Cardiac septum (tissue), 1 donor: ENCODE measurements at places on chromosomes 2 and 18.

GRCh38 chr2:117763804-117764203 lies 50.7 kb upstream of the DDX18 start:
- no peak for DNase-seq

DNA sequence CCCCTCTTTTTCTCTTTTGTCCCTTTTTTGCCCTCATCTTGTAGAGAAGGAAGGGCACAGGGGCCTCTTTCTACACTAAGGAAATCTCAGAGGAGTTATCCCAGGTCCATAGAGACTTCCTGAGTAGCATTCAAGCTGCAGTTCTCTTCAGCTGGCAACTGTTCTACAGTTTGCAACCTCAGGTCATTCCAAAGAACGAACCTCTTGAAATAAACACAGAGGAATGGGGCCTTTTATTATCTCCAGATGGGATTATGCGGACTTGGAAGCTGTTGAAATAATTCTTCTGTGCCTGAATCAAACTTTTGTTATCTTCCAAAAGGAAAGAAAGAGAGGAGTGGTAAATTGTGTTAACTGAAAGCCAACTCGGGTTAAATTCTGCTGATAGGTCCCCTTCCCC lies 31.0 kb upstream of the NFE2L2 start:
- DNase-seq: no peak

GRCh38 chr2:57205241-57205640 lies 841.4 kb upstream of the VRK2 start:
- no peak for DNase-seq

DNA sequence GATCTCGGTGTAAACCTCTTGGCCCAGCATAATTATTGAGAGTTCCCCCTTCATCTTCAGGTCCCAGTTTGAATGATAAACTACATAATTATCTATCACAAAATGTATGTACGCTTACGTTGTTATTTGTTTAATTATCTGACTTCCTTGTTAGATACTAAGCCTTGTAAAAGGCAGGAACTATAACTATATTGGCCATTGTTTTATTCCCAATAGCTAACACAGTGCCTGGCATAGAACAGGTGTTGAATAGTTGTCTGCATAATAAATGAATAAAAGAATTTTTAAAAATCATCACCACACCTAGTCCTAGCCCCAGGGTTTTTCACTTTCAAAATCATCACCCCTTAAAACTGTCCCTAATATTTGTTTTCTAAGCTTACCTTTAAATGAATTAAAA lies 207.9 kb downstream of the MREG start:
- no peak for DNase-seq

- no peak for DNase-seq
Observed at GRCh38 chr2:219570194-219570923, 980 bp downstream of the OBSL1 start.

DNA sequence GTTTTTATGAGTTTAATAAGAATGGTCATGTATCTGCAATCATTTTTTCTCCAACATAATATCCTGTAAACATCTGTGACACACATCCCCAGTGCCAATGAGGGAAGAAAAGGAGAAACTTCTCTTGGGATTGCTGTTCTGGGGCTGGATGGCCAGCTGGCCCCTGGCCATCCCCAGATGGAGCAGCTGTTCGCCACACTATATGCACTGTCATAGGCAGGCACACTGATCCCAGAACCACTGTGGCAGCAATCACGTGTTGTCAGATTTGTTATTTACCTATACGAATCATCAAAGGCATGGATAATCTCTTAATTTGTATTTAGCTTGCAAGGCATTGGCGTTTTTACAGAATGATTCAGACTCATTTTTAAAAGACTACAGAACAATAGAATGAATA lies 167.6 kb upstream of the ACAA2 start:
- no peak for DNase-seq

DNA sequence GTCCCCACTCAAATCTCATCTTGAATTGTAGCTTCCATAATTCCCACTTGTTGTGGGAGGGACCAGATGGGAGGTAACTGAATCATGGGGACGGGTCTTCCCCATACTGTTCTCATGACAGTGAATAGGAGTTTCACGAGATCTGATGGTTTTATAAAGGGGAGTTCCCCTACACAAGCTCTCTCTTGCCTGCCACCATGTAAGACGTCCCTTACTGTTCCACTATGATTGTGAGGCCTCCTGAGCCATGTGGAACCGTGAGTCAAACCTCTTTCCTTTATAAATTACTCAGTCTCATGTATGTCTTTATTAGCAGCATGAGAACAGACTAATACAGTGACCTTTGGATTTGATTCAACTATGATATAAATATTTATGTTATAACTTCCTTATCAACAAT lies 78.0 kb downstream of the CYRIA start:
- DNase-seq: no peak

- peak; percentile 77 for DNase-seq
Observed at GRCh38 chr2:105328281-105329196, 996 bp downstream of the TGFBRAP1 start.

DNA sequence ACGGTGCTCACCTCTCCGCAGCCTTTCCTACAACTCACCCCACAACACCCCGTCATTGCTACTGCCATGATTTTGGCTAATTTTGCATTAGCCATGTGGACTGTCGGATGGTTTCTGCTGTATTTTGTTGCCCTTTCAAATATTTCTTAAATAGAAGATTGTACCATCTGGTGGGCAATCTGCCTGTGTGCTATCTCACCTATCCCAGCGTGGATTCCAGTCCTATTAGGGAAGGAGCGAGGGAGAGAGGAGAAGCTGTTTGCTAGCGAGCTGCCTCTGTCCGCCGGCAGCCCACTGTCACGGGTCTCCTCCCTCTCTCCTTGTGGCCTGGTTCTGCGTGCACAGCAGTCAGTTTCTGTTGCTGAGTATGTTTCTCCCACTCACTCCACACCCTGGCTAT lies 336.2 kb downstream of the TXNL1 start:
- DNase-seq: no peak

DNA sequence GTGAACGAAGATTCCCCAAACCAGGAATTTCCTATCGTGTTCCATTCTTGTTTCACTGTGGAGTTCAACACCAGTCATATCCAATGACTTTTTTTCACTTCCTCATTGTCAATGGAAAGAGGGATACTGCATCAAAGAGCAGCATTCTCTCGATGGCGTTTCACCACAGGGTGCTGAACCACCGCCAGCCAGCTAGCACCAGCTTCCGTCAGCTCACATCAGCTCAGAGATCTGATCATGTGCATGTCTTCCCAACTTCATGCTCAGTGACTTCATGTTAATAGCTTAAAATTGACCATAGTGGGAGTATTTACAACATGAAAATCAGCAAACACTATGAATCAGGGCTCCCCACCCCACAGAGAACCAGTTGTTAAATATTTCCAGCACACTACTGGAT lies 359.9 kb downstream of the TNS1 start:
- no peak for DNase-seq

DNA sequence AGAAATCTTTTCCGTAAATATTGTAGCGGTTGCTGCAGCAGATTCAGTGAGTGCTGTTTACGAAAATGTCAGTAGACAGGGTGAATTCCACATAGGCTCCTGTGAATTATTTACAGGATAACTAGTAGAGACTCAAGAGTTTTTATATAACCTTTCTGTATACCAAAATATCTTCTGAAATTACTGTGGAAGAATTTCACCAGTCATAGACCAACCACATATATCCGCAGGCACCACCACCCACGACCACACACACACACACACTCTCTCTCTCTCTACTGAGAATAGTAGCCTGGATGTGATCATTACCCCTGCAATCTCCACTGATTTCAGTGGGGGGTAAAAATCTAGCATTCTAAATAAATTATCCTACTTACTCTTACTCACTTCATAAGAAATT lies 341.8 kb downstream of the RBM43 start:
- no peak for DNase-seq

- no peak for DNase-seq
Observed at GRCh38 chr2:202377207-202377761, 1.2 kb downstream of the BMPR2 start.
